NCI-H446 treated with DMSO at 0.1 percent for 48 hours (cell line): ENCODE measurements at places on chromosomes 3 and 15.

DNA sequence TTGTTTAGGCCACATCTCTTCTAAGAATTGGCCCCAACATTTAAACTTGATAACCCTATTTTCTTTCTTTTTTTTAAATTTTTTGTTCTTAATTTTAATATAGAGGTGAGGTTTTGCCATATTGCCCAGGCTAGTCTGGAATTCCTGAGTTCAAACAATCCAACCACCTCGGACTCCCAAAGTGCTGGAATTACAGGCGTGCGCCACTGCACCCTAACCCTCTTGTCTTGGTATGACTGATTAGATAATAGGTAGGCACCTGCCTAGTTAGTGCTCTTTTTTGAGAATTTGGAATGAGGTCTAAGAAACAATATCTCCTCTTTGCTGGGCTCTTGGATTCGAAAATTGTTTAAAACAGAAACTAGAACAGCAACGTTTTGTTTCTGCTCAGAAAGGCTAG lies 116.4 kb upstream of the GOLGA6L6 start:
- no peak for DNase-seq

DNA sequence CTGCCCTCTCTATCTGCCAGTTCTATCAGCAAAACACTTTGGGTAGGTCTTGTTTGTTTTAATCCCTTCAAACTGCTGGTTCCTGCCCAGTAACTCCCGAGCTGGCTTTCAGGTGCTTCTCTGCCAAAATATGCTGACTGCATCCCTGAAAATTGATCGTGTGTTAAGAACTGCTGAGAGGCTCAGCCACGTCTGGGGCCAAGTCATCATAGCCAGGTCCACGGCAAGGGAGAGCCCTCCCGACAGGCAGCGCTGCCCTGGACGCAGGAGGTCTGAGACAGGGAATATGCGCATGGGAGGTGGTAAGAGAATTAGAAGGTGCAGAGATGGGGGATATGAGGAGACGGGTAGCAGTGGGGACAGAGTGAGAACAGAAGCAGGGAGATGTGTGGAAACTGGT lies 179.7 kb upstream of the TOPAZ1 start:
- no peak for DNase-seq

- no peak for DNase-seq
Measured at GRCh38 chr3:57052662-57053061, 7.8 kb upstream of the SPATA12 start.

GRCh38 chr3:114707252-114707860 lies 413.5 kb downstream of the TIGIT start:
- no peak for DNase-seq

- DNase-seq, result peak; percentile 30
Measured at GRCh38 chr15:90315278-90315982, 36.7 kb upstream of the ZNF774 start.

DNA sequence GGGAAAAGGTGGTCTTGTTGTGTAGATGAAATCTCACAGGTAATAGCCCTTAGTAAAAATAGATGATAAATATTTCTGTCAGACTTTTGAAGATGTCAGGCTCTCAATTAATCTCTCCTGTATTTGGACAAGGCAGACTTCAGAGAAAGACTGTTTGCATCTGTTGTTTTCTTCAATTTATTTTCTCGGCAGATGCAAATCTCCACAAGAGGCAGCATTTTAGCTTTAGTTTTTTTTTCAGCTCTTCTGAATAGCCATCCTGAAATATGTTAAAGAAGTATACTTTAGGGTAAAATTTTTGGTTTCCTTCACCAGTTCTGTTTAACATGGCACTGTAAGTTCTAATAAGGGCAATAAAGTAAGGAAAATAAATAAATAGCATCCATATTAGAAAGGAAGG lies 685.1 kb downstream of the SI start:
- DNase-seq, result peak; percentile 52

DNA sequence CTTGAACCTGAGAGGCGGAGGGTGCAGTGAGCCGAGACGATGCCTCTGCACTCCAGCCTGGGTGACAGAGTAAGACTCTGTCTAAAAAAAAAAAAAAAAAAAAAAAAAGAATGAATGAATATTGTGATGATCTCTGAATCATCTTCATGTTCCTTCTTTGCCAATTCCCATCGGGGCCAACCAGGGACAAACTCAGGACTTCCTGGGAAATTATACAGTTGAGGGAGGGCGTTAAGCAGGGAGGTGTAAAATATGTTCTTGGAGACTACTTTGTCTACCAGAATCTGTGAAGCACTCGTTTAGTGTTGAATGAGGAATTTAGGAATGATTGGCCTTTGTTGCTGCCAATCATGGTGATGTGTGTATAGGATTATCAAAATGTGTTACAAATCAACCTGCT lies 210.6 kb downstream of the PTPRG start:
- DNase-seq, result no peak

DNA sequence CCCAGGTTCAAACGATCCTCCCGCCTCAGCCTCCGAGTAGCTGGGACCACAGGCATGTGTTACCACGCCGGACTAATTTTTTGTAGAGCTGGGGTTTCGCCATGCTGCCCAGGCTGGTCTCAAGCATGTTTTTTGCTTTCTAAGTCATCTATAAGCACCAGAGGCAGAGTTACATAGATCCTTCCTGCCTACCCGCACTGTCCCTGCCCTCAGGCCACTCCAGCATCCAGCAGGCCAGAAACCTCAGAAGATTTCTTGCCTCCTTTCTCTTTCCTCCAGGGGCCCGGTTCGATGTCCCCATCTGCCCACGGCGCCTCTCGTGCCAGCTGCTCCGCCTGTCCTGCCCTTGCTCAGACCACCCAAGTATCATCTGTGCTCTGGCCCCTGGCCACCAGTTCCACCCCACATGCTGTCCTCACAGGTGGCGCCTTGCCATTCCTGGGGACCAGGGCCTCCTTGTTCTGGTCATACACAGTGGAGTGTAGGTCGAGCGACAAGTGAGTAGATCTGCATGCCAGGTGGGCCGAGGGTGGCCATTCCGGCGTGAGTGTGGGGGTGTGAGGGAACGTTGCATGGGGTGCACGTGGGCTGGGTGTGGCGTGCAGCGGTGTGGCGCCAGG lies 27.3 kb downstream of the KLHDC8B start:
- no peak for DNase-seq

GRCh38 chr3:70120357-70120966 lies 120.9 kb downstream of the SAMMSON start:
- peak; percentile 31 for DNase-seq

DNA sequence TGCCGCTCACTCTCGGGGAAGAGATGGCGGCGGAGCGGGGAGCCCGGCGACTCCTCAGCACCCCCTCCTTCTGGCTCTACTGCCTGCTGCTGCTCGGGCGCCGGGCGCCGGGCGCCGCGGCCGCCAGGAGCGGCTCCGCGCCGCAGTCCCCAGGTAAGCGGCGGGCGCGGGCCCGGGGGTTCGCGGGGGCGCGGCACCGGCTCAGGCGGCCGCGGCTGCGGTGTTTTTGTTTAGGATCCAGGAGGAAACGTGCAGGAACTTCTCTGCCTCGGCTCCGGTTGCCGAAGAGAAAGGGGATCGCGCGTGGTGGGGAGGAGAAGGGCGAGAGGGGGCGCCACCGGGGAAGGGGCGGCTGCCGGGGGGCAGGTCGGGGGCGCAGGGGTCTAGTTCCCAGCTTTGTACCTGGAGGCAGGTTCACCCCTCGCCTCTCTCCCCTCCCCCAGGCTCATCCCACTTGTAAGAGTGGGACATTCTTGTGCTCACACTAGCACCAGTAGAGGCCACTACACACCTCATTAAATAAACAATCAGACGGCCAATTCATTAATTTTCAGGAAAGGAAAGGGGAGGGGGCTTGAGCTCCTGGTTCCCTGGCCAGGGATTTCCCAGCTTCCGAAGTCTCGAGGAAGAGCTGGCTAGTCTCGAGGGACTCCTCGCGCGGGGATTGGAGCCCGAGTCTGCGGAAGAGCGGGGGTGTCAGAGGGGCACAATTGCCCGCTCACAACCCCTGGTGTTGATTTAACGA lies 562 bp downstream of the NEO1 start:
- peak; percentile 74 for DNase-seq

GRCh38 chr3:15223685-15224572 lies 17.9 kb downstream of the CAPN7 start:
- DNase-seq, result no peak

GRCh38 chr3:23395115-23395514 lies 192.0 kb downstream of the UBE2E2 start:
- DNase-seq, result no peak

- DNase-seq, result no peak
Measured at GRCh38 chr15:82828075-82828474, 18.6 kb downstream of the WHAMM start.

- no peak for DNase-seq
Measured at GRCh38 chr3:61162965-61163364, 88.3 kb downstream of the FHIT start.

DNA sequence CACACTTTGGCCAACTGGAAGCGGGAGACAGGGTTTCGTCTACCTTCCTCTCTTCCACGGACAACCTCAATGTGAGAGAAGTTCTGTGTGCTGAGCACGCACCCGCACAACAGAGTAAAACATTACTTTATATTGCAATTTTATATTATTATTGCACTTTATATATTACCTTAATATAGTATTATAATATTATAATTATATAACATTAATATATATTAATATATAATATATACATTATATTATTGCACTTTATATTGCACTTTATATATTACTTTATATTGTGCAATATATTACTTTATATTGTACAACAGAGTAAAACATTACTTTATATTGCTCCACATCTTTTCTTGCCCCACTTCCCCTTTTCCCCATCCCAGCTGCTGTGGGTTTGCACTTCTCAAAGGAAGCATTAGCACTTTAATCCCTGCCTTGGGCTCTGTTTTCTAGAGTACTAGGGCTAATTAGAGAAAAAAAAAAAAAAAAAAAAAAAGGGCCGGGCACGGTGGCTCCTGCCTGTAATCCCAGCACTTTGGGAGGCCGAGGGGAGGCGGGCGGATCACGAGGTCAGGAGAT lies 76.4 kb upstream of the SLC4A7 start:
- DNase-seq, result peak; percentile 7

GRCh38 chr3:7536510-7536909 lies 675.6 kb downstream of the GRM7 start:
- DNase-seq, result no peak
